Hindlimb muscle (tissue), 1 donor: ENCODE measurements at places on chromosomes 5 and 9. TPM values are rescaled to one million over a fixed set of nuclear protein-coding genes. Genes with fewer than 3 reads are reported as not detected.

DNA sequence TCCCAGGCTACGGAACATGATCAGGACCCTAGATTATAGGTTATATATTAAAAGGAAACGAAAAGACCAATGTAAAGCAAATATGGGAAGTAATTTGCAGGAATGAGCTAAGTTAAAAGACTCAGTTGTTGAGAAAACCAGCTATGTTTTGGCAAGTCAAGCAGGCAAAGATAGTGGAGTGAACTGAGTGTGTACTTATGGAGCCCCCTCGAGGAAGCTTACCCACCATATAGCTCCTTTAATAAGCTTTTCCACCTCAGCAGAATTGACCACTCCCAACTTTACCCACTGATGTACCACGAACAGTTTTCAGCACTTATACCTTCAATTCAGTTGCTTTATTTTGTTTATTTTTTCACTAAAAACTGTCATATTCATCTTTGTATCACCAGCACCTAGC is 57.3 kb upstream of the PJA2 start:
- no peak for DNase-seq

DNA sequence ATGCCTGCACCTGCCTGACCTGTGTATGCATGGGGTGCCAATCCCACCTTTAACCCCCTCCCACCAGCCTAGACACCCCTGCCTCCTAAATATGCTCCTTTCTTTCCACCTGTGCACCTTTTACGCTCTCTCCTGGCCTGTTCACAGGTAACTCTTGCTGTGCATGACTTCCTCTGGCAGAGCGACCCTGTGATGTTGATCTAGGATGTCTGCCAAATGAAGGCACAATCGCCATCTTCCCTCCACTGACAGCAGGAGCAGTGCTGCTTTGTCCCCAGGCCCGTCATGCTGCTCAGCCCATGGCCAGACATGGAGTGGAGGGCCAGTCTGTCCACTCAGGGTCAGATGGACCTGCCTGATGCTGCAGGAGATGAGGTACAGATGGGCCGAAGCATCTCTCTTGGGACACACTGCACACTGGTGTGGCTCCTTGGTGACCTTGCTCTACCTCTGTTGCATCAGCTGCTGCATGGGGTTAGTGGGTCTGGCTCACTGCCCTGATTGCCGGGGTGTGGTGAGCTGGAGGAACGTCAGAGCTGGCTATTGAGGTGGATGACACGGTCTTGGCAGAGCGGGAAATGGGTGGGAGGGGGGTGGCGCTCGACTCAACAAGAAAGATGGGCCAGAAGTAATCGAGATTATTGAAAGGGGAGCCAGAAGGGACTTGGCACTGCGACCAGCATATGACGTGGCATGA is 101.7 kb upstream of the PITX1 start:
- DNase-seq: peak; percentile 30

GRCh38 chr9:129280236-129280622 is 102.2 kb upstream of the IER5L start:
- DNase-seq: no peak

DNA sequence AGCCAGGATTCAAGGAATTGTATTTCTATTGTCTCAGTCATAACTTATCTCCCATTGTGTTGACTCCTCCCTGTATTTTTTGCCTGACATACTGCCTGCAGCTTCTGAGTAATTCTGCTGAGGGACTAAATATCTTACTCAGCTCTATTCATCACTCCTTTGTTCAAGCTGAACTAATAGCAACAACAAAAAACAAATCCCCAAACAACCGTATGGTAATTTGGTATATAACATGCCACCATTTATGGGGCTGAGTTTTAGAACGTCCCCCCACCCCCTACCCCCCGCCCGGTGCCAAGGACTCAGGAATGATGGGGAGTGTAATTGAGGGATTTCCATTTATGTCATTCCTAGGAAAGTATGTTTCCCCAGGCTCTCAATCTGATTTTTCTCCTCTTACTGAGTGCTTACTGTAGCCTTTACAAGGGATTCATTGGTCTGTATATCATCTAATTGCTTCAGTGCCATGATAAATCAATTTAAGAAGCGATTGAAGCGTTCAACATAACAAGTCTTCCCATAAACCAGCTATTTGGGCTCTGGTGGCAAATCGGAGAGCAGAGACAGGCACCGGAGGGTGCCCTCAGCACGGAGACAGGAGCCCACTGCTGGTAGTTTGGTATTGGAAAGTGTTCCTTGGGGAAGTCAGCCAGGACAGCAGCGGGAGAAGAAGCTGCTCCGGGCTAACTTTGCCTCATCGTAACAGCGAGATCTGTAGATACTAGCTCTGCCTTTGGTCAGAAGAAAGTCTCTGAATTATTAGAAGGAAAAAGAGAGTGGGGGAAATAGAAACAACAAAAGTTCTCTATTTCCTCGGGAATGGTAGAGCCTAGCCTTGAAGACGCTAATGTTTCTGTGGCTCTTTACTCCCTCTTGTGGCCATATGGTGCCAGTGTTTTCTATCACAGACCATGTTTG is 40.7 kb upstream of the HSD17B4 start:
- DNase-seq: peak; percentile 76

DNA sequence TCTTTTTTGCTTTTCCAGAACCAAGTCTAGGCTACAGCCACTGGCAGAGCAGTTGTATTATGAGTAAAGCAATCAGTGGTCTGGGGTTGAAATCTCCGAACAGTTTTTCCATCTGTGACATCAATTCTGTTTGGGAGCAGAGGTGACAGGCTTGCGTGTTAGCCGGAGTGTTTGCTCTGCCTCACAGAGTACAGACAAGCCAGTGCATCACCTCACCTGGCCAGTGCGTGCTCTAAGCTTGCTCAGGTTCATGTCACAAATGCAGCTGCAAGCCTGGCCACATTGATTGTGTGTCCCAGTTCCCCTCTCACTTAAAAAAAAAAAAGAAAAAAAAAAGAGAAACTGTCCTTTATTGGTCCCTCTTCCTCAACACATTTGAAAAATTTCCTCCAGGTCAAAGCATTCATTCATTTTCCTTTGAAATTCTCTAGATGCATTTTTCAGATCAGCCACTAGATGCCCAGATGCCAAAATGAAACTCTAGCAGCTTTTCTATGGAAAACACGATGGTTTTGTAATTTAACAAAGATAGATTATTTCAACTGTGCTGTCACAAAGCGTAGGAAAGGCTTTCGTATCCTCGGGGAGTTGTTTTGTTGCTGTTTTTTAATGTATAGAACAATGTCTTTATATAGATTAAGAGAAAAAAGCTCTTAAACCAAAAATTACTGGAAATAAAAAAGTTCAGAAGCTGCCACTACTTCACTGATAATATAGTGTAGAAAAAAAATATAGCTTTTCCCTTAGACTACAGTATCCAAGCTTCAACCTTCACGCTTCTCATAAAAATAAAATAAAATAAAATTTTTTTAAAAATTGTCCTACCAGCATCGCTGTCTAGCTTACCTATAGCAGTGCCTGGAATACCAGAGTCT is 585.5 kb downstream of the TLE1 start:
- no peak for DNase-seq

The MEGF10 gene
- polyA plus RNA-seq: 43.1 TPM

- DNase-seq: no peak
Measured at GRCh38 chr9:134181648-134182034, 17.3 kb upstream of the RNU6ATAC start.

GRCh38 chr5:5623397-5623796 is 200.9 kb downstream of the ICE1 start:
- DNase-seq: no peak

GRCh38 chr5:152135827-152136226 is 211.2 kb upstream of the GLRA1 start:
- DNase-seq: no peak

- DNase-seq: no peak
Measured at GRCh38 chr5:179414459-179415261, 69.4 kb upstream of the ADAMTS2 start.

The PKD2L2 gene
- 0.74 TPM for polyA plus RNA-seq

- no peak for DNase-seq
Measured at GRCh38 chr5:97846643-97847042, 663.6 kb upstream of the RIOK2 start.

The SHISAL2B gene
- polyA plus RNA-seq: not detected

DNA sequence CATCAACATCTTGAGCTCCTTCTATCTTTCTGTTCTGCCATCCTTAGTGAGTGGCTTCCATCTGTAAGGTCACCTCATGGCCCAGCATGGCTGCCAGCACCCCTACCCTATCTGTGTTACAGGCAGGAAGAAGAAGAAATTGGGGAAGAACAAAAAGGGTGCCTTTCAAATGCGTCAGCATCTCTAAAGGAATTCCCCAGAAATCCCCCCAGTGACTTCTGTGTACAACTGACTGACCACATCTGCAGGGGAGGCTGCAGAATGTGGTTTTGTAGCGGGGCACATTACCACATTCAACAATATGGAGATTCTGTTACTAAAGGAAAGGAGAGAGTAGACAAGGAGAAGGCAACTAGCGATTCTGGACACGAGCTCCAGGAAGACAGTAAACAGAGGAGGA is 40.1 kb downstream of the ALG2 start:
- DNase-seq: no peak

The C1QTNF3 gene
- 50.5 TPM for polyA plus RNA-seq

The PCAT7 gene
- polyA plus RNA-seq: 8.4 TPM

GRCh38 chr5:123472150-123472924 is 39.6 kb upstream of the CSNK1G3 start:
- no peak for DNase-seq

- DNase-seq: no peak
Measured at GRCh38 chr5:4413996-4414395, 726.1 kb upstream of the ADAMTS16 start.

DNA sequence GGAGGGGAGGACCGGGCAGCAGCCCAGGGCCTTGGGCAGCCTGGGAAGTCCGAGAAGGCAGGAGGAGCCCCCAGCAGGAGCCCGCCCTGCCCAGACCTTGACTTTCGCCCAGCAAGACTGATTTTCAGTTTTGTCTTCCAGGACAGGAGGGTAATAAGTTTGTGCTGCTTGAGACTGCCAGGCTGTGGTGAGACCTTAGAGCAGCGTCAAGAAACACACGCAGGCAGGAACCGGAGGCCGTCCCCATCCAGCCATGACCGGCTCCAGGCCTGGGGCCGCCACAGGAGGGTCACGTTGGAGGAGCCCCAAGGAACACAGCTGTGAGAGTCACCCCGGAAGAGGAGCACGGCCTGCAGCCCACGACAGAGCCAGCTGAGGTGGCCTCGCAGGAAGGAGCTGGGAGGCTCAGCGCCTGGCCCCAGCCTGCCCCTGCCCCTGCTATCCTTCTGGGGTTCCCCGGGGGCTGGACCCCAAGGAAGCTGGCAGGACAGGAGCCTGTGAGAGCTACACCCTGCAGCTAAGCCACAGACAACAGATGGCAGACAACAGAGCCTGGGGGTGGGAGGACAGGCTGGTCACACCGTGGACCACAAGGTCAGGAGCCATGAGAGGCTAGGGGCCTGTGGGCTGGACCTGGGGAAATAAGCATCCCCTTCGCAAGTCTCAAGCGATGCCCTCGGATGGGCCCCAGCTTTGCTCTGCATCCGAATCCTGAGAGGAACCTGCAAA is 126.0 kb upstream of the FAM120A start:
- DNase-seq: no peak

DNA sequence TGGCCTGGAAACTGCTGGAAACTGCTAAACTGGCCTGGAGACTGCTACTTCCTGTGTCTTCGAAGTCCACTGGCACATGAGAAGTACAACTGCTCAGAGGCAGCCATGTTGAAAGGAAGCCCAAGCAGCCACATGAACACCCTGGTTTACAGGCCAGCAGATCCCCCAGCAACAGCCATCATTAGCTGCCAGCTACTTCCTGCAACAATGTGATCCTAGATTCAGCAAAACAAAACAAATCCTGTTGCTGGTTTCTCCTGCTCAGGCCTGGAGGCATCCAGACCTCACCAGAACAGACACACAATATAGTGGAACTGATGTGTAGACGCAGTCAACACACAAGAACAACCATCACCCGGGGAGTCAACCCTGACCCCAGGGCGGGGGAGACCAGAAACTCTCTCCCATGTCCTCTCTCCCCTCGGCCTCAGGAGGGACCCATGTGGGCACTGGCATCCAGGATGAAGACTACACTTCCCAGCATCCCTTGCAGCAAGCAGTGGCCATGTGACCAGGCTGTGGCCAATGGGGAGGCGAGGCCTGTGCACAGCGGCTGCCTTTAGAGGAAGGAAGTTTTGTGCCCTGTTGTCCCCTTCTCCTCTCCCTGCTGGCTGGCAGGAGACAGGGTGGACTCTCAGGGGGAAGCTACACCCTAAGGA is 9.2 kb upstream of the LCN15 start:
- DNase-seq: no peak

DNA sequence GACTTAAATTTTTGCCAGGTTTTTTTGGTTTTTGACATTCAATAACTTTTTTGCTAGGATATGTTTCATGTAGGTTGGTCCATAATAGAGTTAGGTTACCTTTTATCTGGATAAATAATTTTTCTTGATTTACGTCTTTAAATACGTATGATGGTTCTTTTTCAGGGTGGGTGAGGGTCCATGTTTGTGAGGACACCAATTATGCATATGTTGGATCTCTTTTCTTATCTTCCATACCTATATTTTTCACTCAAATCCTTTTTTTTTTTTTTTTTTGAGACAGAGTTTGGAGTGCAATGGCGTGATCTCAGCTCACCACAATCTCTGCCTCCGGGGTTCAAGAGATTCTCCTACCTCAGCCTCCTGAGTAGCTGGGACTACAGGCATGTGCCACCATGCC is 17.3 kb upstream of the CDC42SE2 start:
- DNase-seq: no peak

DNA sequence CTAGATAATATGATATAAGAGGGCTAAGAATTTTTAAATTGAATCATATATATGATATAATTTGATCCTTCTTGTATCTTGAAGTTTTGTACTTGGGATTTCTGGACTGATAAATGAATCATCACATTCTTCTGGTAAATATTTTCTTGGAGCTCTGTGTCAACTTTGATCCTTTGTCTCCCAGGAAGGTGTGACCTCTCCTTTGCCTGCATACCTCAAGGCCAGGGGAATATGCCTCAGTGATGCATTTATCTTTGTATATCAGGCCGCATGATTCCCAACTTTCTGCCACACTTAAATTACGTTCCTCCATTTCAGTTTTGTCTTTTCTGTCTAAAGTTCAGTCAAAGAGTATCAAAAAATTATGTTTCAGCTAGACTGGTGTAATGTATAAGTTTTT is 101.2 kb downstream of the NLN start:
- DNase-seq: no peak

The ECSCR gene
- 29.6 TPM for polyA plus RNA-seq

DNA sequence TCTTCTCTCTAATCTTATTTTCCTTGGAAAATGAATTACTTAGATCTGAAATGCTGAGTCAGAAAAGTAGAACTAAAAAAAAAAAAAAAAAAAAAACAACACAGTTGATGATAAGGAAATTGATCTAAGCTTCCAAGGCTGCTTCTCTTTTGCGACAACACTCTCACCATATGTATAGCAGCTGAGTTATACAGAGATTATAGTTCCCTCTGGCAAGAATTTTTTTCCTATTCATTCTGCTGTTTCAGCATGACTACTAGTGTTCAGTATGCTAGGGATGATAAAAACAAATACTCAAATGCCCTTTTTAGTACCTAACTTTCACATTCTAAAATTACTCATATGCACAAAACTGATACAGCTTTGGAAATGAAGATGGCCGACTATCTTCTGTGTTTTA is 267.3 kb downstream of the MLLT3 start:
- no peak for DNase-seq

GRCh38 chr5:160251406-160252155 is 22.3 kb downstream of the FABP6 start:
- DNase-seq: no peak

- DNase-seq: no peak
Measured at GRCh38 chr9:106576232-106576760, 286.7 kb upstream of the ZNF462 start.
